ENCODE measurements at places on chromosomes 4 and X.

GRCh38 chrX:41250867-41251266 is 83.1 kb upstream of the DDX3X start:
- DNase-seq, result no peak

GRCh38 chr4:1249731-1250526 is 999 bp upstream of the CTBP1 start:
- peak; percentile 60 for DNase-seq

DNA sequence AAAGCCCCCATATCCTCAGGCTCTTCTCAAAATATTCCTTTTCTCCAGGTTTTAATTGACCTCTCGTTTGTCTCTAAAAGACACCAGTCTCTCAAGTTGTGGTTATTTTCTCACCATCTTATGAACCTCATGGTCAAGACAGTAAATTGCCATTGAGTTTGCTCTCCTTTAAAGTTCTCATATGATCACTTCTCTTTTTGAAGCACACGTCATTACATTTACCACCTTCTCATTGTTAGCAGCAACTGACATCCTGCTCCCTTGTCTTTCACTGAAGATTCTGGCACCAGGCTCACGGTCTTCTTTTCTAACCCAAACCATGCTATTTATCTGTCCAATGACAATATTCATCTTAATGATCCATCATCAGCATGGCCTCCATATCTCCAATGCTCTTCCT is 324.2 kb downstream of the TMA16 start:
- no peak for DNase-seq

DNA sequence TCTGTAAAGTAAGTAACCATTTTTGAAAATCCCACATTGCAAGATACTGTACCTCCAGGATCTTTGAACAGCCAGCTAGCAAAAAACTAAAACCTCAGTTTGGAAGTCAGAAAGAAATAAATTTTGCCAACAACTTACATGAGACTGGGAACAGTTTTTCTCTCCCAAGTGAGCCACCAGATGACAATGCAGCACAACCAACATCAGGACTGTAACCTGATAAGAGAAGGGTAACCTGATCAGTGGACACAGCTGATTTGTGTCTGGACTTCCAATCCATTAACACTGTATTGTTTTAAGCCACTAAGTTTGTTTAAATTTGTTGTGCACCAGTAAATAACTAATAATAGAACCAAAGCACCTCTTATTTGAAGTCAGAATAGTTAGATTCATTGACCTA is 923.3 kb downstream of the FAT4 start:
- no peak for DNase-seq

DNA sequence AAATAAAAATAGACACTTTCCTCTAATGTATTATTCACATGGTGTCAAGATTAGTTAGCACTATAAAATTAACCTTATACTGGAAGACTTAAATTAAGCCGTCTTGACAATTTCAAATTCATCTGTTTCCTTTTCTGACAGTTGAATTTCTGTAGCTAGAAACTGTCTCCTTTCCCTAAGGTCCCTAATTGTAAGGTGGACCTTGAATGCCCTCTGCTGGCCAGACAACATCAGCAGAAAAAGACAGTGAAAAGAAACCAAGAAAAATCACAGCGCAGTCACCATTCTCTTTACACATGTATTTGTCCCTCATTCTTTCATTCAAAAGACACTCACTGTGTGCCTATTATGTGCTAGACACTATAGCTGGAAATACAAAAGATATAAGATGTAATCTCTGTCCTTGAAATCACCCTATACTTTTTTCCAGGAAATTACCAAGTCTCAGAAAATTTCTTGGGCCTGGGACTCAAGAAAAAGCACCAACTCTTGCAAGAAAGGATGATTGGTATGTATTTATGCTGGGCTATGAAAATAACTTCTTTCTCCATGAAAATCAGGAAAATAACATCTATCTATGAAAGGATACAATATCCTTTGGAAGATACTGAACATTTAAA is 32.7 kb upstream of the AMBN start:
- peak; percentile 55 for DNase-seq

GRCh38 chr4:152935143-152935542 is 980 bp upstream of the FHDC1 start:
- peak; percentile 38 for DNase-seq

DNA sequence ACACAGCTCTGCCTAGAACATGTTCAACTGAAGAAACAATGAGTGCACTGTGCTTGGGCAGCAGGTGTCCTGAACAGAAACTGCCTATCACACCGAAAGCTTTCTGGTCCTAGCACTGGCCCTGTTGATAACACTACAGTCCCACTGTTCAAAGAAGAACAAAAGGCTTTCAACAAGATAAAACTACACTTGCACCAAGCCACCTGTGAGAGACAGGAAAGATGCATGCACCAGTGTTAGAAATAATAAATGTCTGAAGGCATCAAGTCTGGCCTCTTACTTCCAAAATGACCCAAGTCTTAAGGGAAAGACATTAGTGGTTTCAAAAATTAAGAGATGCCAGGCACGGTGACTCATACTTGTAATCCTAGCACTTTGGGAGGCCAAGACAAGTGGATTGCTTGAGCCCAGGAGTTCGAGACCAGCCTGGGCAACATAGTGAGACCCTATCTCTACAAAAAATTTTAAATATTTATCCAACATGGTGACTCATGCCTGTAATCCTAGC is 68.7 kb downstream of the APBB2 start:
- no peak for DNase-seq

DNA sequence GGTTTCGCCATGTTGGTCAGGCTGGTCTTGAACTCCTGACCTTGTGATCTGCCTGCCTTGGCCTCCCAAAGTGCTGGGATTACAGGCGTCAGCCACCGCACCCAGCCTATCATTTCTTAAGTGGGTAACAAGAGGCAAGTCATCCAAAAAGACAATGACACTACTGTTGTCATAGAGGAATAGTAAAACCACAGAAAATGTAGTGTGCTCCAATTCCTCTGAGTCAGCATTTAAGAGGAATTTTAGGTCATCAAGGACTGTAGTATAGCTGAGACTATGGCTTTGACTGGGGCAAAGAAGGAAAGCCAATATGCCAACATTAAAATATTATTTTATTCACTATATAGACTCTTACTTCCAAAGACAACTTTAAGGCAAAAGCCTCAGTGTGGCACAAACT is 48.4 kb downstream of the ATP8A1 start:
- DNase-seq, result no peak

DNA sequence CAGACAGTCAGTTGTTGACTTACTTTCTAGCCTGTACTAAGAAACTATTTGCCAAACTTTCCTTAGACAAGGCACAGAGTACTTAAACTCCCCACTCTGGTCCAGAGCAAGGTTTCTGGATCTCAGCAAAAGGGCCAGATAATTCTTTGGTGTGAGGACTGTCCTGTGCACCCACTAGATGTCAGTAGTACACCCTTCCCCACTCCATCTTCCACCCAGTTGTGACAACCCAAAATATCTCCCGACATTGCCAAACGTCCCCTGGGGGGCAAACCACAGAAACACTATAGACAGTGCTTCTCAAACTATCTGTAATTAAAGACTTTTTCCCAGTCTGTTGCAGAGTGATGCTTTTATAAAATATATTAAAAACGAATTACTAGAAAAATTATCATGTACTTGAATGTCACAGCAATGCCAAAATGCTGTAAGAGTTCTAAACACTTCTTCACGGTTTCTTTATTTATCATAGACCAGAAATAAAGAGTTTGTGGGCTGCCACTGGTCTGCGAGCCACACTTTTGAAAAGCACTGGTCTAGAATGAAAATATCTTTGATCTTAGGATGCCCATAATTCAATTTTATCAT is 203.5 kb downstream of the PRDM5 start:
- DNase-seq, result peak; percentile 26

- DNase-seq, result peak; percentile 89
Observed at GRCh38 chr4:7803992-7804755, 135.5 kb downstream of the AFAP1 start.

GRCh38 chr4:161252520-161253141 is 911.2 kb downstream of the FSTL5 start:
- DNase-seq, result no peak

GRCh38 chr4:25884031-25884782 is 21.4 kb upstream of the SEL1L3 start:
- no peak for DNase-seq

Measured in activated naive CD4-positive, alpha-beta T cell treated with anti-CD3 and anti-CD28 coated beads, Interleukin-2, amount 10 ng/mL, durations not matched to agents 7 days and 5 days (primary cell).